ENCODE measurements at places on chromosomes 11 and 22.

- DNase-seq: peak; percentile 86
Observed at GRCh38 chr11:66421492-66422205, 814 bp downstream of the NPAS4 start.

GRCh38 chr11:12195768-12196167, 85.4 kb downstream of the MICAL2 start:
- peak; percentile 32 for DNase-seq

DNA sequence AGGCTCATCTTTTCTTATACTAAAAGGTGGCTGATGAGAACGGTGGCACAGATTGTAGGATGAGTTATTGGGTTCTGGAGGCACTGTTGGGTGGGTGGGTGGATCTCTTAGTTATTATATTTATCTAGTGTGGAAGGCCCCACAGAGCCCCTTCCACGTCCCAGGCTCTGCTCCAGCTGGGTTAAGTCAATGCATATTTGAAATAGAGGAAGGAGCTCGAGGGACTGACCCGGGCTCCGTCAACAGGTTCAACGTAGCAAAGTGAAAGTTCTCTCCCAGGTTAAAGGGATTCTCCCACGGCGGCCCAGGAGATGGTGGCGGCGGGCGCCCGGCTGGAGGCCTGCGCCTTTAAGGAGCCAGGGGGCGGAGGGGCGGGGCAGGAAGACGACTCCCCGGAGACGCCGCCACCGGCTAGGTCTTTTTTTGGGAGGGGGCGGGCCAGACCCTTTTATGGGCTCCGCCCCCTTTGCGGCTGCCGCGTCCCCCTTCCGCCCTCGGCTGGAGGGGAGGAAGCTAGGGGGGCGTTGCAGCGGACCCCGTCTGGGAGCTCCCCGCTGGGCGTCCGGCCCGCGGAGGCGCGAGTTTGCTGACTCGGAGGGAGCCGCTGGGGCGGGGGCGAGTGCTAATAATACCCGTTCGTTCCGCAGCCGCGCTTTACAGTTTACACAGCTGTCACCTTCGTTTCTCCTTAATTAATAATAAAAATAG, 1.5 kb upstream of the INPPL1 start:
- peak; percentile 75 for DNase-seq

DNA sequence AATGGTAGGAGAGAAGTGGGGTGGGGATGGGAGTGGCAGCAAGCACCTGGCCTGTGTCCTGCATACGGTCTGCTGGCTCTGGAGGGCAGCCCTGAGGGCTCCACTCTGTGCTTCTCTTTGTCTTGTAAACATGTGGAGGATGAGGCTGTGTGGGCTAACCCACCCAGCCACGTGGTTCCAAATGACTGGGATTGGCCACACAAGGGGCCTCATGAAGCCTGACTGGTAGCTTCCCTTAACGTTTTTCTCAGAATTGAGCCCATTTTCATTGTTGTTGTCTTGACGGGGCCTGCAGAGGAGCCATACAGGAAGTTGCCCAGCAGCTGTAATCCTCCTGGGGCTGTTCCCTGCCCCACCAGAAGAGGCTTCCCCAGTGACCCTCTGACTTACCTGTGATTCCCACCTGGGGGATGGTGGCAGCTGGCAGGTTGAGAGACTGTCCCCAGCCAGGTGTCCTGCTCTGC, 18.0 kb downstream of the DERL3 start:
- no peak for DNase-seq

All from GM12891 (cell line).